Vagina (tissue), 2 donors: ENCODE measurements at places on chromosomes 6 and 20.
A peak's percentile ranks its signal among the peaks of the same experiment; 100 is the strongest.

- peaks cover 36% of the 10 kb centered on the region for H3K4me1 ChIP-seq
- H3K27me3 ChIP-seq: no peaks in the 10 kb centered on the region
- DNase-seq: no peak
- H3K4me3 ChIP-seq: peak overlapping the region; percentile 81
- H3K36me3 ChIP-seq: no peaks in the 10 kb centered on the region
- H3K27ac ChIP-seq: peak overlapping the region; percentile 84
Observed at GRCh38 chr6:107957308-107957908, 600 bp downstream of the SEC63 start.

- no peaks in the 10 kb centered on the region for H3K36me3 ChIP-seq
- H3K4me3 ChIP-seq: no peak overlapping the region
- DNase-seq: no peak
- no peaks in the 10 kb centered on the region for H3K27me3 ChIP-seq
- no peaks in the 10 kb centered on the region for H3K4me1 ChIP-seq
Observed at GRCh38 chr20:60403105-60403741, 445.0 kb downstream of the CDH26 start.

DNA sequence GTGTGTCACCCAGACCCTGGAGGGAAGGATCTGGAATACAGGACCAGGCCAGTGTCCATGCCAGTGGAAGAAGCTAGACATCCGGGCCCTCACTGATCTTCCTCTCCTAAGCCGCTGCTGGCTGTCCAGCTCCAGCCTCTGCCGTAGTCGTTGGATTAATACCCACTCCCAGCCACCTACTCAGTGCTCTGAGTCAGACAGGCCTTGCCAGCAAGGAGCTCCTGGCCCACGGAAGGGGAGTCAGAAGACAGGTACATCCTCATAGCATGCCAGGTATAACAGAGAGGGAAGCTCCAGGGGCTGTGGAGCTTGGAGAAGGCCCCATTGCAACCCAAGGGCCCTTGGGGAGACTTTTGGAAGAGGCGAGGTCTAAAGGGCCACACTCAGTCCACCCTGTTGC, 49.0 kb downstream of the STK35 start:
- H3K4me3 ChIP-seq: no peak overlapping the region
- no peak overlapping the region for H3K27ac ChIP-seq
- no peaks in the 10 kb centered on the region for H3K36me3 ChIP-seq
- H3K4me1 ChIP-seq: peaks cover 20% of the 10 kb centered on the region
- no peaks in the 10 kb centered on the region for H3K27me3 ChIP-seq
- DNase-seq: no peak

DNA sequence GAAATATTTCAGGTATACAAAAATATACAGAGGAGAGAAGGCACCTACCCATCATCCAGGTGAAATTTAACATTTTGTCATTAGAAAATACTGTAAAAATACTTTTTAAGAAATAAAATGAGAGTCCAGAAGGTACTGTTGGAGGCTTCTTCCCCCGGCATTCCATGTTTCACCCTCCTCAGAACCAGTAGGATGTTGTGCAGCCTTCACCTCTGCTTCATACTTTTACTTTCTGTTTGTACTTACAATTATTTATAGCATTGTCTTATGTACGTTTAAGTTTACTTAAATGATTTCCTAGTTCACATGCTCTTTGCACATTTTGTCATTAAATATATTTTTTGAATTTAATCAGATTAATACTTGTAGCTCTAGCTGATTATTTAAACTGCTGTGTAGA, 30.9 kb downstream of the TMEM200A start:
- no peaks in the 10 kb centered on the region for H3K36me3 ChIP-seq
- no peaks in the 10 kb centered on the region for H3K4me1 ChIP-seq
- DNase-seq: no peak
- H3K27ac ChIP-seq: no peak overlapping the region
- no peaks in the 10 kb centered on the region for H3K27me3 ChIP-seq

DNA sequence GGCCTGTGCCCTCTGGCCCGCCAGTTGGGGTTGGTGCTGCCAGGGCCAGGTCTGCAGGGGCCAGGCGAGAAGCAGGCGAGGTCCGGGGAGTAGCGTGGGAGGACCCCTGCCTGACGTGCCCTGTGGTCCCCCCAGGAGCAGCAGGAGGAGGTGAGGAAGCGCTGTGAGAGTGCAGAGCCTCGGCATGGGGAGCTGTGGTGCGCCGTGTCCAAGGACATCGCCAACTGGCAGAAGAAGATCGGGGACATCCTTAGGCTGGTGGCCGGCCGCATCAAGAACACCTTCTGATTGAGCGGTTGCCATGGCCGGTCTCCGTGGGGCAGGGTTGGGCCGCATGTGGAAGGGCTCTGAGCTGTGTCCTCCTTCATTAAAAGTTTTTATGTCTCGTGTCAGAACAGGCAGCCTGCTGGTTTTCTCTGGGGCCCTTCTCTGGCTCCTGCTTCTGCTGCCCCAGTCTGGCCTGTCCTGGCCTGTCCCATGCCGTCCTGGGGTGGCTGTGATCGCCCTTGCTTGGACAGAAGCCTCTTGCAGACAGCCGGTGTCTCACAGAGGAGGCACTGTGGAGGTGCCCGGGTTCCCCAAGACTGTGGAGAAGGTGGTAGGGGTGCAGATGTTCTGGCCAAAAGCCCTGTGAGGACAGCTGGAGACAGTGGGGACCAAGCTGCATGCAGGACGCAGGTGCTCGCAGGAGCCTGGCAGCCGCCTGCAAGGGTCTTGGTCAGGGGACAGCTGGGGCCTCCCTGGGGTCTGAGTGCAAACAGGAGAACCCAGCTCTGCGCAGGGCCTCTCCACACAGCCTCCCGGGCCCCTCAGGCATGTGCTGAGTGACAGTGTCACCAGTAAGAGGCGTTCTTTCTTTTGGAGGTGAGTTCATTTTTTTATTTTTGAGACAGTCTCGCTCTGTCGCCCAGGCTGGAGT, 3.0 kb upstream of the C20orf204 start:
- H3K4me1 ChIP-seq: peaks cover 3% of the 10 kb centered on the region
- peaks cover under 1% of the 10 kb centered on the region for H3K27me3 ChIP-seq
- H3K27ac ChIP-seq: no peak overlapping the region
- H3K4me3 ChIP-seq: no peak overlapping the region
- no peaks in the 10 kb centered on the region for H3K36me3 ChIP-seq
- DNase-seq: no peak

DNA sequence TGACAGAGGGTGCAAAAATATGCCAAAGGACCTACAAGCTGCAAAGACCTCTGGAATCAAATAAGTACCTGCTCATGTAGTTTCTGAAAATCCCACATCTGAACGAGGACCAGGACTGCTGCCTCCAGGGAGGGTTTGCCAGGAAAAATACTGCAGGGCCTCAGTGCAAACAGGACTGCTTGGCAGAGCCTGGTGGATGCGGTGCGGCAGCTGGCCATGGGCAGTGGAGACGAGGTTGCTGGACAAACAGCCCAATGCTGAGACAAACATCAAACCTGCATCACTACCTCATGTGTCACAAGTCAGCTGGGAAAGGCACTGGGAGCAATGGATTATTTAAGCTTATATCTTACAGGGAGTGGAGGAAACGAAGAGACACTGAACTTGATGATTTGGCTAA, 238.8 kb downstream of the PAX1 start:
- no peaks in the 10 kb centered on the region for H3K27me3 ChIP-seq
- DNase-seq: no peak
- no peaks in the 10 kb centered on the region for H3K4me1 ChIP-seq
- no peak overlapping the region for H3K4me3 ChIP-seq
- H3K36me3 ChIP-seq: no peaks in the 10 kb centered on the region
- H3K27ac ChIP-seq: no peak overlapping the region

- no peak overlapping the region for H3K4me3 ChIP-seq
- H3K27ac ChIP-seq: no peak overlapping the region
- no peaks in the 10 kb centered on the region for H3K4me1 ChIP-seq
- no peak for DNase-seq
- no peaks in the 10 kb centered on the region for H3K36me3 ChIP-seq
- no peaks in the 10 kb centered on the region for H3K27me3 ChIP-seq
Observed at GRCh38 chr6:143427109-143427817, 23.2 kb downstream of the ADAT2 start.

DNA sequence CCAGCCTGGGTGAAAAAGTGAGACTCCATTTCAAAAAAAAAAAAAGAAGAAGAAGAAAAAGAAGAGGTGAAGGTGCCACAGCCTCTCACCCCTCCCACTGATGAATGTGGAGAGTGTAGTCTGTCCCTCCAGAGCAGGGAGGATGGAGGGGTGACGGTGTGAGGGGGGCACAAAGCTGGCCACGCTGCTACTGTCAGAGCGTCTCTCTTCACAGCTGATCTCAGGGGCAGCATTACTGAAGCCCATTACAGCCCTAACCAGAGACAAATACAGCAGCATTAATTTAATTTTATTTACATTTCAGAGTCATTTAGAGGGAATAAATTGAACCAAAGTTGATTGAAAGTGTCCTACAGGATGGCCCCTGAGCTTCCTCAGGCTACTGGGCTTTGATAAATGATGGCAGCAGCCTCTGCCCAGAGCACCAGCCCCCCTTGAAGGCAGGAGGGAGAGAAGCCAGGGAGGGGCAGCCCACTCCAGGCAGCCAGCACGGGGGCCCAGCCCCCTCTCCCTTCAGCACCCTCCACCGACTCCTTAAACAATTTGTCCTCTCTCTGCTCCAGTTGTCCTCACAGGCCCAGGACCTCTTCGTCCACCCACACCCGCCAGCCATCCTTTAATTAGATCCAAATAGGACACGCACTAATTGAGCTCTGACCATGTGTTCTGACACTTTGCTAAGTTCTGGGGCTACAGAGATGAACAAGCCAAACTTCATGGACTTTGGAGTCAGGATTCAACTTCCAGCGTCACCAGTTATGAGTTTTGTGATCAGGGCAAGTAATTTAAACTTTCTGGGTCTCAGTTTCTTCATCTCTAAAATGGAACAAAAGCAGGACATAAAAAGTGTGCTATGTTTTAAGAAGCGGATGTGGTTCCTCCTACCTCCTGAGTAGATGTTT, 18.6 kb upstream of the ZFAND3 start:
- H3K36me3 ChIP-seq: no peaks in the 10 kb centered on the region
- H3K4me3 ChIP-seq: no peak overlapping the region
- H3K4me1 ChIP-seq: no peaks in the 10 kb centered on the region
- H3K27ac ChIP-seq: no peak overlapping the region
